ENCODE measurements at places on chromosomes 16 and 17. TPM values are rescaled to one million over a fixed set of nuclear protein-coding genes. Genes with fewer than 3 reads are reported as not detected.

The CISD3 gene
- 2.2 TPM for total RNA-seq

DNA sequence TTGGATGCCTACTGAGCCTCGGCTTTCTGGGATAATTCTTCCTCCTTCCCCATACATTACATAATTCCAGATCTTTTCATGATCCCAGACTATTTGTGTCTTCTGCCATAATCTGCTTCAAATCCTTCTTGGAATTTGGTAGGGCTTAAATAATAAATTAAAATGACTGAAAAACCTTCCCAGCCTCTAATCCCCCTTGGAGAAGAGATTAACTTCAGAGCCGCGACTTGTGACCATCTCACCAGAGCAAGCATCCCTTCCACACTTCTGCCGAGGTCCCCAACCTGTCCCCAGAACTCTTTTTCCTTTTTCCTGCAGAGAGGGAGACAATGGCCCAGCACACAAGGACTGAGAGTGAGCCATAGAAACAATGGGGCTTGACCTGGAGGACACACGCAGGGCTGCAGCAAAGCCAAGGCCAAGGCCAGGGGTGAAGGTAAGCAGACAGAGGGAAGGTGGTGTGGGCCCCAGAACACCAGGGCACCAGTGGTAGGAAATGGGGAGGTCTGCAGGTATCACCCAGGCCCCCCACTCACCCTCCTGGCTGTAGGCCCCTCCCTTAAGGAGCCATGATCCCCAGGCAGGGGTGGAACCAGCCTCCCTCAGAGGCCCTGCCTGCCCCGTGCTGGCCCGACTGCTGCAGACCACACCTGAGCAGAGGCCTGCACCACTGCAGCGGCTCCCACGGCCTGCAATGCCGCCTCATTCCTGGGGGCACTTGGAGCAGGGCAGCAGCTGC, 9.6 kb upstream of the BCAR1 start:
- DNase-seq = peak; percentile 41

DNA sequence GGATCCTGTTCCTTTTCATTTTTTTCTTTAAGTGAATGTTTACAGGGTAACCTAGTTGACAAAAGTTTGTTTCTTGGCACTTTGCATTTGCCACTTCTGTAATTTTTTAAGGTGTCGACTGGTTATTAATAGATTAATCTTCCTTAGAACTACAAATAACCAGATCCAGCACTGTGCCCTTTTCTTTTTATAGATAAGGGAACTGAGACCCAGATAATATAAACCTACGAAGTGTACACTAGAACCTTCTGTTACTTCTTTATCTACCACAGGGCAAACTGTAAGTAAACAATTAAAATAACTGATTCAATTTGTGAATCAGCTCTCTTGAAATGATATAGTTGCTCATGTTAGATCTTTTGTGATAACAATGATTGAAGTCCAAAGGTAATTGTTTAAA, 55.4 kb downstream of the NLK start:
- no peak for DNase-seq

The MT1G gene
- not detected for total RNA-seq

GRCh38 chr17:75894049-75894733, 2.6 kb downstream of the TRIM65 start:
- DNase-seq = no peak

The EPN3 gene
- total RNA-seq = not detected

The IL34 gene
- 0.74 TPM for total RNA-seq

DNA sequence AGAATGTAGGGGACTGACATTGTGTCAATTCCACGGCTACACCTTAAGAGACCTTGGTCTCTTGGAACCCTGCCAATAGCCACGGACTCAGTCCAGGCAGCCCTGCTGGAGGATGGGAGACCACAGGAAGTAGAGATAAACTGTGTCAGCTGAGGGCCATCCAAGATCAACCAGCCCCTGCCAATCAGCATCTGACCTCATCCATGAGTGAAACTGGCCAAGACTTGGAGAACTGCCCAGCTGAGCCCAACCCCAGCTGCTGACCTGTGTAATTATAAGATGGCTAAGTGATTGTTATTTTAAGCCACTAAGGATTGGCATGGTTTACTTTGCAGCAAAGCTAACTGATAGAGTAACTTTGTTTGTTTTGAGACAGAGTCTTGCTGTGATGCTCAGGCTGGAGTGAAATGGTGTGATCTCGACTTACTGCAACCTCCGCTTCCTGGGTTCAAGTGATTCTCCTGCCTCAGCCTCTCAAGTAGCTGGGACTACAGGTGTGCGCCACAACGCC, 13.3 kb upstream of the YWHAE start:
- peak; percentile 50 for DNase-seq

The KREMEN2 gene
- total RNA-seq = not detected

The CHST4 gene
- total RNA-seq = not detected

The CASKIN2 gene
- 19.7 TPM for total RNA-seq

DNA sequence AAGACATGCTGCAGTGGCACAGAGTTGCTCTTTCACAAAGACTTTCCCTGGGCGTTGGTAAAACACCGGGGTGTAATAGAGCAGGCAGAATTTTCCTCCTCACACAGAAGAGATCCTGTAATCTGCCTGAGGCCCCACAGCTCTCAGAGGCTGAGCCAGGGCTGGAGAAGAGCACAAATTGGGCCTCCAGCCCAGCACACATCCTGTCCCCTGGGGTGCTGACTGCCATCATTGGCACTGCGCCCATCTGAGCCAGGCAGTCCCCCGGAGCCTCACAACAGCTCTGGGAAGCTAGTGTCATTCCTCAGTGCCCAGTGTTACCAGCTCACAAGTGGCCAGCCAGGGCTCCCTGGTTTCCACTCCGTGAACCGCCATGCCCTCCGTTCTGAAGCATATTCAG, 119.4 kb downstream of the SOCS1 start:
- peak; percentile 33 for DNase-seq

The IRX6 gene
- not detected for total RNA-seq

DNA sequence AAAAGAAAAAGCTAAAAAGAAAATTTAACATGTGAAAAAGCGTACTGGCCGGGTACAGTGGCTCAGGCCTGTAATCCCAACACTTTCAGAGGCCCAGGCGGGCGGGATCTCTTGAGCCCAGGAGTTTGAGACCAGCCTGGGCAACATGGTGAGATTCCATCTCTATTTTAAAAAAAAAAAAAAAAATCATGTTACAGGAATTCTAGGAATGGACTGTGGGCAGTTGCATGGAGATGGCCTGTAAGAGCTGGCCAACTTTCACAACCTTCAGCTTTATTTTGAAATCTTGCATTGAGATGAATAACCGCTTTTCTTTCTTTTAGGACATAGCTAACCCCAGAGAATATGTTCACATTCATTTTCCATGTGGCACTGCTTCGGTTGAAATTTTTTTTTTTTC, 8.2 kb upstream of the CIAO3 start:
- DNase-seq = no peak

- DNase-seq = peak; percentile 87
Observed at GRCh38 chr17:43400943-43401717, 2.3 kb downstream of the ARL4D start.

- no peak for DNase-seq
Observed at GRCh38 chr16:52068447-52069074, 478.4 kb downstream of the TOX3 start.

DNA sequence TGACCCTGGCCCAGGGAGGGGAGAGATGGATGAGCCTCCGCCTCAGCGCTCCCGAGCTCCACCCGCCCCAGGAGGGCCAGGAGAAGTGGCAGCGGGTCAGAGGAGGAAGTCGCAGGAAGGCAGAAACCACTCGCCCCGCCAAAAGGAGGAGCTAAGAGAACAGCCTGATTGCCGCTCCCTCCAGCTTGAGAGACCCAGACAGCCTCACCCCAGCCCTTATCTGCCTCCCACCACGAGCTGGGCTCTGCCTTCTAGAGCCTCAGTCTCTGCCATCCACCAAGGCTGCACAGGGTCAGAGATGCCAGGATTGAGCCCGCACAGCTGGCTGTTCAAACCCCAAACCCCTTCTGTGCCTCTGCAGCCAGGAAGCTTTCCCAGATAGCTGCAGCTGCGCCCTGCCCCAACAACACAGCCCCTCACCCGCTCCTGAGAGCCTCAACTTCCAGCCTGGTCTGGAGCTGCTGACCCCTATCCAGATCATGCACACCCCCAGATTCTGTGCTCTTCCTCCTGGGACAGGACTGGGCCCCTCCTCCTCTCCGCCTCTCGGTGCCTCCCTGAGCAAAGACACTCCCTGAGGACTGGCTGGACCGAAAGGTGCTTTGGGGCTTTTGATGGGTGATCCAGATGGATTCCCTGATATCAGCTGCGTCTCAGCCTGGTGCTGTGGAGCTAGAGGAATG, 1.0 kb upstream of the ATP2A3 start:
- peak; percentile 12 for DNase-seq

DNA sequence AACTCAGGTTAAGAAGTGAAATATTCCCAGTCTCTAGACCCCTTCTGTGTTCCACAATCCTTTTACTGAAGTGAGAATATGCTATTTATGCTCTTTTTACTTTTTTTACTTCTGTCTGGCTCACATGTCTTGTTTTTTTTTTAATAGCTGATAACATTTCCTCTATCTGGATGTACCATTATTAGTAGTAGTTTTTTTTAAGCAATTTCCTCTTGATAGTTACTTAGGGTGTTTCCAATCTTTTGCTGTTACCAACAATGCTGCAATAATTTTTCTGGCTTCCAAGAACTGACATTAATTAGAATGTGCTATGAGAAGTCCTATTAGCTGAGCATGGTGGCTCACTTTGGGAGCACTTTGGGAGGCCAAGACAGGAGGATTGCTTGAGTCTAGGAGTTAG, 32.0 kb downstream of the KSR1 start:
- DNase-seq = no peak

DNA sequence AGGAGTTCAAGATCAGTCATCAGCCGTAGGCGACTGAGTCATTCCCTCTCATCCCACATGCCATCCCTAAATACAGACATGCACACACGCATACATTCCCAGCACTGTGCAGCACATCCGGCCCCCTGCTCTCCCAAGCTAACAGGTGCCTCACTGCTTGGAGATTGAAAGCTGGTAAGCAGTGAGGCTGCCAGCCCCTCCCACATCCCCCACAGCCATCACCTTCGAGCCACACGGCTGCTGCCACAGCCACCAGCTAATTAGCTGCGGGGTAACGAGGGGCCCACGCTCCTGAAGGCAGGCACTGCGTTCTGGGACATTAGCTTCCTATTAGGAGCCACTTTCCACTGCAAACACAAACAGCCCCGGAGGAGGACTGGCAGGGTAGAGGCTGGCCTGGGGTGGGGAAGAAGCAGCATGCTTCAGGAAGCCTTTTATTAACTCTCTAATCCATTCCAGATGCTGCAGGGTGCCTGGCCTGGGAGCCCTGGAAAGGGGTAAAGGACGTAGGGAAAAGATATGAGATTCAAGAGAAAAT, 179.6 kb downstream of the CCT6B start:
- DNase-seq = no peak

The TPSAB1 gene
- not detected for total RNA-seq

The TAC4 gene
- not detected for total RNA-seq

- DNase-seq = peak; percentile 79
Observed at GRCh38 chr17:9217151-9218056, 196.1 kb downstream of the NTN1 start.

DNA sequence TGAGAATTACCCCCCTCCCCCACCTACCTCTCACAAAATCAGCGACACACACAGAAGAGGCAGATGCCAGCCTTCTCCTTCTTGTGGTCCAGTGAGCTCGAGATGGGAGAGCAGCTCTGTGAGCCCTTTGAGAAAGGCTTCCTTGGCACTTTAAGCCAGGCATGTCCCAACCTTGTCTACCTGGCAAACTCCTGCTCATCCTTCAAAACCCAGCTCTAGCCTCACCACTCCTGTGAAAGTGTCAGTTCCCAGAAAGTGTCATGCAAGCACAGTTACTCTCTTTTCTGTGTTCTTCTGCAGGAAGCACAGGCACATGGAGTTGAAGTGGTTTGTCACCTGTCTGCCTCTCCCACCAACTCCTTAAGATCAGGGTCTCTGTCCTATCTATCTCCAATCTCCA, 1.6 kb downstream of the TMEM98 start:
- no peak for DNase-seq

GRCh38 chr17:4556996-4557395, 1.8 kb upstream of the MYBBP1A start:
- DNase-seq = no peak

DNA sequence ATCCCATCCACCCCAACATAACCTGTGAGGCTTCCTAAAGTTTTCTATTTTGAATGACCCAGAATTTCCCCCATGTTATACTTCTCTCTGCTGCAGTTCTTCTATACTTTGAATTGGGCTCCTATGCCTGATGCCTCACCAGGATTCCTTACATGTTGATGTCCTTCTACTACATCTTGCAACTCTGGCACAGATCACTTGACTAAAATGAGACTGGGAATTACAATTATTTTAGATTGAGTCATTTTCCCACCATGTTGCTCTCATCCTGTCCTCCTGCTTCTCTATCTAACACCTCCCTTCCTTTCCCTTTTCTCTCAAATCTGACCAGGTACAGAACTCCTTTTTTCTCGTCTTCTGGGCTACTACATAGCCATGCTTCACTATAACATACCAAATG, 314.0 kb upstream of the KCNJ16 start:
- DNase-seq = peak; percentile 32

DNA sequence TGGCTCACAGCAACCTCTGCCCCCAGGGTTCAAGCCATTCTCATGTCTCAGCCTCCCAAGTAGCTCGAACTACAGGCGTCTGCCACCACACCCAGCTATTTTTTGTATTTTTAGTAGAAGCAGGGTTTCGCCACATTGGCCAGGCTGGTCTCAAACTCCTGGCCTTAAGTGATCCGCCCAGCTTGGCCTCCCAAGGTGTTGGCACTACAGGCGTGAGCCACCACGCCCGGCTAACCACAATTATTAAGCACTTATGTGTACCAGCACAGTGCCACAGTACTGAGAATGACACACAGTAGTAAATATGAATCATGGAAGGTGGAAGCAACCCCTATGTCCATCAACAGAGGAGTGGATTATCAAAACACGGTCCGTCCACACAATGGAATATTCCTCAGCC, 49.8 kb downstream of the COTL1 start:
- DNase-seq = no peak

DNA sequence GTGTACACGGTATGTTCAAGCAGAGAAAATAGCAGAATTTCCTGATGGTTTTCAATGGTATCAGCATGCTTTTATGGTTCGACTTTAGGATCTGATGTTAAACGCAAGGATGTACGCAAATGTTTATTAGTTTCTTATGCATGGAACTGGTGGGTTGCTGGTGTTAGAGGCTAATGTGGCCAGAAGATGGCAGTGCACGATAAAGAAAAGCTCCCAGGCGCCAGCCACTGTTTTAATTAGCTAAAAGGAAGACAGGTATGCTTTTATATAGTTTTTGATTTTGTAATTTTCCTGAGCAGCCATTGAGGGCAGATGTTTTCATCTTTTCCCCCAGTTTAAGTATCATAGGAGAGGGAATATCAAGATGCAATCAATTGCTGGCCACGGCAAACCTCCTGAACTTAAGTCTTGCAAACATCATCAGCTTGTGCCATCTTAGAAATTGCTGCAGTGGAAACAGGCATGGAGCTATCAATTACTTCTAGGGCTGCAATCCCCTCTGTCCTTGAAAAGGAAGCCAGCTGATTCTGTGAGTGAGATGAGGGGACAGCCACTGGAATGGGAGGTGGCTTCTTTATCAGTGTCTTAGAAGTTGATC, 648.5 kb upstream of the RBFOX1 start:
- no peak for DNase-seq

- no peak for DNase-seq
Observed at GRCh38 chr16:51508490-51509212, 357.6 kb upstream of the SALL1 start.

The SOST gene
- total RNA-seq = not detected

- DNase-seq = no peak
Observed at GRCh38 chr16:13143551-13143950, 242.2 kb downstream of the SHISA9 start.

The KRT31 gene
- total RNA-seq = not detected

The CCL11 gene
- not detected for total RNA-seq

The EXOC3L1 gene
- not detected for total RNA-seq

Measured in SJSA1 (cell line).